ENCODE measurements at places on chromosomes 3 and 15. TPM values are rescaled to one million over a fixed set of nuclear protein-coding genes. Genes with fewer than 3 reads are reported as not detected.

The SAXO2 gene
- polyA plus RNA-seq = 3.3 TPM

The CACNA2D2 gene
- 13.5 TPM for polyA plus RNA-seq

The ARL13B gene
- 23.5 TPM for polyA plus RNA-seq

The GP9 gene
- 2.4 TPM for polyA plus RNA-seq

GRCh38 chr15:47517737-47518136 is 199.6 kb upstream of the SEMA6D start:
- no peak for DNase-seq

DNA sequence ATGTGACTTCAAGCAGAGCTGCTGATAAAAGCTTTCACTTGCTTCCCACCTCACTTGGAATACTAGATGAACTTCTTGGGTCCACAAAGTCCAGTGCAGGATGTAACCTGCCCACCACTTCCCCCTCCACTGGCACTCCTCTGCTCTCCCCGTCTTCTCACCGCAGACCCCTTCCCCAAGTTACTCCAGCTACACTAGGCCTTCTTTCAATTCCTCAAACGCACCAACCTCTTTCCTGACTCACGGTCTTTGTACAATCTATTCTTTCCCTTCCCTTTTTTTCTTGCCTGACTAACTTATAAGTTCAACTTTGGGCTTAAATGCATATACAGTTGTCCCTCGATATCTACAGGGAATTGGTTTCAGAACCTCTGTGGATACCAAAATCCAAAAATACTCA is 5.2 kb upstream of the ATP13A3 start:
- DNase-seq = no peak

GRCh38 chr15:74891469-74891868 is 1.6 kb downstream of the MPI start:
- DNase-seq = no peak

- no peak for DNase-seq
These were observed 44.2 kb upstream of the RPL32 start for GRCh38 chr3:12885583-12885930.

GRCh38 chr3:168341956-168342936 is 246.5 kb upstream of the GOLIM4 start:
- no peak for DNase-seq

DNA sequence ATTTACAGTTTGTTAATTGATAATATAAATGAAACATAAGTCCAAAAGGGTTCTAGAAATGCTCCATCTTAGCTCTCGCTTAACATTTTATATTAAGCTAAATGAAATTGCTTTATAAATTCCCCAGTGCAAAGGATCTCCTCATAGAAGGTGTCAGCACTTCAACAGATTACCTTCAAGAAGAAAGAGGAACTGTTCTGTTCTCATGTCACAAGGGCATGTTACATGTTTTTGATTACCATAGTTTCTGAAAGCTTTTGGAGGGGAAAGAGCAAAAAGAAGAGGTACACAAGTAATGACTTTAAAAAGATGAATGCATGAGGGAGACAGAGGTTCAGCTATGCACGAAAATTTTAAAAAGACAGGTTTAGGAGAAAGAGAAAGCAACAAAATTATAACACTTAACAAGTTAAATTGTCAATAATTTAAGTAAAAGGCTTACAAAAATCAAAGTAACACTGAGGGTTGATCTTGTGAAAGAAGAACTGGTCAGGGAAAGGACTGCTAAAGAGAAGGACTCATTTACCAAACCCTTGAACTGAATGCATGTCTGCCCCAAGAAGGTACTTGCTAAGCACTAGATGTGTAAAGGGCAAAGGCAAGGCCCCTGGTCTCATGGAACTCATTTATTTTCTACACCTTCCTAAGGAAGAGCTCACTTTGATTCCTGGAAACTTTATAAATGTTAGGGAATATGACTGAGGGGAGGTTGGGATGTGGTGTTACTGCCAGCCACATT is 45.1 kb downstream of the CCDC191 start:
- DNase-seq = no peak

DNA sequence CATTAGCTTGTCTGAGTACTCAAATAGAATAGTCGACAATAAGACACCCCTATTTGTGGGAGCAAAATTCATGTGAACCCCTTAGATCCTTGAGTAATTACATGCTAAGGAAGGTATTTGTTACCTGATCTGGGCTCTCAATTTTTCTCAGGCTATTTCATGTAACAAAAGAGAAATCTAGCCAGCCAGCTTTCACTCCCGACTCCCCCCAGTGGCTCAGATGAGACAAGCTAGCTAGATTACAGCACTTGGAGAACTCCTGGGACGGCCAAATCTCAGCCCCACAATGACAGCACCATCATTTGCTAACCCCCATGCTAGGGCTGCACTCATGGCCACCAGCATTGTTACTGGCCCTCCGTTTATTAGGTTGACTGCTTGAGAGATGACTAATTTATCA is 41.3 kb downstream of the GLDN start:
- DNase-seq = no peak

DNA sequence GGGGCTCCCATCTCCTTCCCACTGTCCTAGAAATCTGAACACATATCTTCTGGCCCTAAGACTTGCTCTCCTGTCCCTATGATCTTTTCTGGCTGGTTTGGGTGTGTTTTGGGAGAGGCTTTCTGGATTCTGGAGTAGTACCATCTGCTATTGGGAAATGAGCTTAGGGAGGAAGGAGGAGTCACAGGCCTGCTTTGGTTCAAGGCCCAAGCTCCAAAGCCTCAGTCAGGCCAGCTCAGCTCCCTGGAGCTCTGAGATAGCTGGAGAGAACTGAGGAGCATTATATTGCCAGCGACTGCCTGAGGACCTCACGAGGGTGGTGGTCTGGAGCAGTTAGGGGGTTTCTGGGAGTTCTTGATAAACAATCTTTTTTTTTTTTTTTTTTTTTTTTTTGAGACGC is 18.7 kb downstream of the RASGRF1 start:
- DNase-seq = no peak
